Stimulated activated CD8-positive, alpha-beta memory T cell treated with anti-CD3 and anti-CD28 coated beads, Interleukin-12 subunit alpha, Interleukin-12 subunit beta, amount 100 ng/mL, for 1 hour (primary cell): ENCODE measurements at places on chromosomes 16 and 17.

- DNase-seq, result no peak
Observed at GRCh38 chr16:72427783-72428331, 255.9 kb upstream of the PMFBP1 start.

- no peak for DNase-seq
Observed at GRCh38 chr16:84423416-84423837, 55.1 kb downstream of the ATP2C2 start.

GRCh38 chr17:43171586-43172487 is 823 bp downstream of the NBR1 start:
- no peak for DNase-seq

DNA sequence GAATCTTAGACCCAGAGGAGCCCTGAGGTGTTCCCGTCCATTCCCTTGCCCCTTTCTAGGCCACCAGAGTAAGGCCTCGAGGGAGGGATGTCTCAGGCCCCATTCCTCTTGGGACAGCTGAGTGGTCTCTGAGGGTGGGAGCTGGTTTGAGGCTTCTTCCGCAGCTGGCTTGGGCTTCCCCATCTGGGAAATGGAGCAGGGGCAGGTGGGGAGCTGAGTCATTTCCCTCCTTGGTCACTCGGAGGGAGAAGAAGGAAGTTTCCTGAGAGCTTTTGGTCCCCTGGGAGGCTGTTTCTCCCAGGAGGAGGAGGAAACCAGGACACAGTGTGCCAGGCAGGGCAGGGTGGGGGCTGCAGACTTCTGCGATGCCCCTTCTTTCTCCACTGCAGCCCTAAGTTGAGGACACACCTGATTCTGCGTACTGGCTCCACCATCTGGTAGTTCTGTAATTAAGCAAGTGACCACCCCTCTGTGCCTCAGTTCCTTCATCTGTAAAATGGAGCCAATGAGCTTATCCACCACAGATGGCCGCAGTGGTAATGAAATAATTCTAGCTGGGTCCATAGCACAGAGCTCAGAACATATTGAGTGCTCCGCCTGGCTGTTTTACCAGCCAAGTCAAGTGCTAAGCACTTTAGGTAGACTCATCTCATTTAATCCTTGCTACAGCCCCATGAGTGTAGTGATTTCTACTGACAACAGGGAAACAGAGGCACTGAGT is 1.6 kb upstream of the KCNJ12 start:
- no peak for DNase-seq

DNA sequence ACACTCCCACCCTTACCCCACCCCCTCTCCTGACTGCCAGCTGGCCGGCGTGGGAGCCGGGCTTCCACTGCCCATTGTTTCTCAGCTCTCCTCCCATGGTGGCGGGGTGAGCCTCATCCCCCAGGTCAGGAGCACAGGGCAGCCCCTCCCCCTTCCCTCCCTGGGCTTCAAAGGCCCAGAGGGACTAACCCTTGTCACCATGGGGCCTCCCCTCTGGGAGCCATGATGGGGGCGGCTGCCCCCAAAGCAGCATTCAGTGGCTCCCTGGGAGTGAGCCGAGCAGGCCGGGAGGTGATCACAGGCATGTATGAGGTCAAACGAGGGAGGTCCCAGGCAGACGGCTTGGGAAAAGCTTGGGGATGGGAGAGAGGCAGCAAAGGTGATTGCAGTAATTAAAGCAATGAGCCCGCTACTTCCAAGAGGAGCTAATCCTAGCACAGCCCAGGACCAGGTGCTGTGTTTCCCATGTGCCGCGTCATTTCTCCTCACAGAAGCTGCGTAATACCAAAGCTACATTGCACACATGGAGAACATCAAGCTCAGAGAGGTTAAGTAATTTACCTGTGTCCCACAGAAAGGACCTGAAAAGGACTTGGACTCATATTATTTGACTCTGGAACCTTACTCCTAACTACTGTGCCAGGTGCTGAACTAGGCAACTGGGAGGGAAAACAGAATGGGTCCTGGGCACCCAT is 24.5 kb downstream of the CDK5RAP3 start:
- DNase-seq, result no peak
